ENCODE measurements at places on chromosomes 16 and 17.

GRCh38 chr16:983044-984030 is 1.8 kb downstream of the SOX8 start:
- DNase-seq, result no peak

DNA sequence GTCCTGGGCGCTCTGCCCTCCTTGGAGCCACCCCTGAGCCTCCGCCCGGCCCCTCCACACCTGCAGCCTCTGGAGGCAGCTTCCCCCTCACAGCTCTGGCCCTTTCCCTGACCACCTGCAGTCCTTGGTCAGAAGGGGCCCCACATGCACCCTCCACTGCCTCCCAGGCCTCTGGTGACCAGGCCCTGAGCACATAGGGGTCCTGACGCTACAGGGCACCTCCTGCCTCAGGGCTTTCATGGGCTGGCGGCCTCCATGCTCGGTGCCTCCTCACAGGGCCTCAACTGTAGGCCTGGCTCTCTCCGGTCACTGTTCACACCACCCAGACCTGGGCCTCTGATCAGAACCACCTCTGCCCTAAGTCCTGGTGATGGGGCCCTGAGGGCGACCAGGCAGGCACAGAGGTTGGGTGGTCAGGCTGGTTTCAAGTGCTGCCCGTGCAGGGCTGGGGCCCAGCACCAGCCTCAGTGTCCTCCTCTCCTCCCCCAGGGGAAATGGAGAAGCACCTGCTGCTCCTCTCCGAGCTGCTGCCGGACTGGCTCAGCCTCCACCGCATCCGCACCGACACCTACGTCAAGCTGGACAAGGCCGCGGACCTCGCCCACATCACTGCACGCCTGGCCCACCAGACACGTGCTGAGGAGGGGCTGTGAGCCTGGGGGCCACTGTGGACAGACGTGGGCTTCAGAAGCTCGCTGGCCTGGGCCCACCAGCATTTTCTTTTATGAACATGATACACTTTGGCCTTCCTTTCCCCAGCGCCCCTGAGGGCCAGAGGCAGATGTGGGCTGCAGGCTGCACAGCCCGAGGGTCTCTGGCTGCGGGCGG is 3.9 kb downstream of the APRT start:
- no peak for DNase-seq

DNA sequence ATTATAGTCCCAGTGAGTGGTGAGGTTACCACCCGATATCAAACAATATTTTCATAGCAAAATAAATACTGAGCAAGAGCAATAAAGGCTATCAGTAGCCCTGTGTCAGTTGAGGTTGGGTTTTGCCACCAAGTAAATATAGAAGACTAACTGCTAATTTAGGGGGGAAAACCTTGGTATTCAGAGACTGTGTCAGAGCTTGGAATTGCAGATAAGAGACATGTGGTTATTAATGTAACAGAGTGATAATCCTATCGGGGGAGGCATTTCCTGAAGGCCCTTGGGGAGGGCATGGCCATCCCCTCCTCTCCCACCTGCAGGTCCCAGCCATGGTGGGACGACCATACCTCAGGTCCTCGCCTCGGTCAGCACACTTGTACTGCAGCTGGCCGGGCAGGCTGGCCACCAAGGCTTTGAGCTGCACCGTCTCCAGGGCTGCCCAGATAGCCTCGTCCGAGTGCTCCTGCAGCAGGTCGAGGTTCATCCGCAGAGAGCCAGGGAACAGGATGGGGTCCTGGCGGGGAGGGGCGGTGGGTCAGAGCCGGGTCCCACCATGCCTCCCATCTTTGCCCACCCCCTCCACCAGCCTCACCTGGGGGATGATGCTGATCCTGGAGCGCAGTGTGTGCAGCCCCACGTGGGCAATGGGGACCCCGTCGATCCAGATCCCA is 68.9 kb downstream of the ABCC6 start:
- no peak for DNase-seq

- DNase-seq, result peak; percentile 37
Measured at GRCh38 chr16:19696328-19696727, 21.7 kb downstream of the KNOP1 start.

- DNase-seq, result no peak
Measured at GRCh38 chr16:57801098-57801808, 1.0 kb downstream of the KIFC3 start.

GRCh38 chr17:9363440-9364350 is 211.9 kb downstream of the STX8 start:
- no peak for DNase-seq
